Activated CD4-positive, alpha-beta T cell treated with anti-CD3 and anti-CD28 coated beads, Interleukin-2, amount 50 U/mL, for 1 hour (primary cell): ENCODE measurements at places on chromosomes 5 and 9.

DNA sequence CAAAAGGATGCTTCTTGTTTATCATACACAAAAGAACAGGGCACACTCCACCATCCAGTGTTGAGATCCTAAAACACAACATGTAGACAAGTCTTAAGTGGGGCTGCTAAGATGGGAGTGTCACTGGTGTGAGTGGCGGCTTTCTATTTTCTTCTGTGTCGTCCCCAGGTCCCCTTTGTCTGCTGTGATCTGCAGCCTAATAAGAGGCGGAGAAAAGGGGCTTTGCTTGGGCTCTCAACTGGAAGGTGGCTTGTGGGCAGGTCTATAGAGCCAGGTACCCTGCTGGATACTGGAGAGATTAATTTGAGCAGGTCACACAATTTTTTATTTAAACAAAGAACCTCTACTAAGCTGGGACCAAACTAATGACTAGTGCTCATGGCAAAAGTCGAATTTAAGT, 126.1 kb upstream of the SAP30L start:
- DNase-seq, result no peak

GRCh38 chr9:36426945-36427344, 26.9 kb upstream of the RNF38 start:
- no peak for DNase-seq

- DNase-seq, result no peak
Measured at GRCh38 chr9:36928210-36928609, 105.9 kb downstream of the PAX5 start.

DNA sequence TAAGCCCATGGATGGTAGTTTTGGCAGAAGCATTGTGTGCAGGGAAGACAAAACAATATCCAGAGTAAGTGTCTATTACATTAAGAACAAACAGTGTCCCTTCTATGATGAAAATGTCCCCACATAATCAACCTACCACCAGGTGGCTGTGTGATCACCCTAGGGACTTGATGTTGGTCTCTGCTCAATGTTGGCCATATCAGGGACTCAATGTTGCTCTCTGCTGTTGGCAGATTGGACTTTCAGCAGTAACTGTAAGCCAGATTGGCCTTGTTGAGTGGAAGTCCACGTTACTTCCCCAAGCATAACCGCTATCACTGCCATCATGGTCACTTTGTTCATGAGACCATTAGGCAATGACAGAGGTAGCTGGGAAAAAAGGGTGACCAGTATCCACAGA, 52.8 kb upstream of the PRSS3 start:
- DNase-seq, result no peak

GRCh38 chr5:180234271-180234670, 25.3 kb upstream of the RASGEF1C start:
- DNase-seq, result no peak
